Hair follicular keratinocyte (primary cell): ENCODE measurements at places on chromosomes 7 and 10. TPM values are rescaled to one million over a fixed set of nuclear protein-coding genes. Genes with fewer than 3 reads are reported as not detected.

Gene TMEM184A
- total RNA-seq = 0.34 and 0.39 TPM in 2 replicates

Gene GPC2
- total RNA-seq = 0.30 and 1.1 TPM in 2 replicates

Gene OPALIN
- not detected in 2 replicates for total RNA-seq

Gene HOXA9
- total RNA-seq = 6.8 and 7.0 TPM in 2 replicates

Gene UTF1
- not detected in 2 replicates for total RNA-seq
